Retinal pigment epithelial cell (primary cell): ENCODE measurements at places on chromosomes 16 and 17.

DNA sequence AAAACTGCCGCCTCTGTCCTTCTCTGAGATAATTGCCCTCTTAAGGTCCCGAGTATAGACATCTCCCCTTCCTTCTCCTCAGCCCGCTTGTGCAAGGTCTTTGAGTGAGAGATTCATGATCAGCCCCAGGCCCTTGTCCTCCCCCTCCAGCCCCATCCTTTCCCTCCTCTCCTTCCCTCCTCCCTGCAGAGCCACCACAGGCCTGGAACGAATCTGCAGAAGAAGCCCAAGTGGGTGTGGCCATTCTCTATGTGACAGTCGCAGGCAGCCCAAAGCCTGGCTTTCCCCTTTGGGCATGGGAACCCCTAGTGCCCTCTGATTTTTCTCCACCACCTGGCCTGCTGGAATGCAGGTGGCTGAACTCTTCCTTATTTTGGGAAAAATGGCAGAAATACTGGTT lies 7.2 kb upstream of the NDRG4 start:
- DNase-seq = no peak

DNA sequence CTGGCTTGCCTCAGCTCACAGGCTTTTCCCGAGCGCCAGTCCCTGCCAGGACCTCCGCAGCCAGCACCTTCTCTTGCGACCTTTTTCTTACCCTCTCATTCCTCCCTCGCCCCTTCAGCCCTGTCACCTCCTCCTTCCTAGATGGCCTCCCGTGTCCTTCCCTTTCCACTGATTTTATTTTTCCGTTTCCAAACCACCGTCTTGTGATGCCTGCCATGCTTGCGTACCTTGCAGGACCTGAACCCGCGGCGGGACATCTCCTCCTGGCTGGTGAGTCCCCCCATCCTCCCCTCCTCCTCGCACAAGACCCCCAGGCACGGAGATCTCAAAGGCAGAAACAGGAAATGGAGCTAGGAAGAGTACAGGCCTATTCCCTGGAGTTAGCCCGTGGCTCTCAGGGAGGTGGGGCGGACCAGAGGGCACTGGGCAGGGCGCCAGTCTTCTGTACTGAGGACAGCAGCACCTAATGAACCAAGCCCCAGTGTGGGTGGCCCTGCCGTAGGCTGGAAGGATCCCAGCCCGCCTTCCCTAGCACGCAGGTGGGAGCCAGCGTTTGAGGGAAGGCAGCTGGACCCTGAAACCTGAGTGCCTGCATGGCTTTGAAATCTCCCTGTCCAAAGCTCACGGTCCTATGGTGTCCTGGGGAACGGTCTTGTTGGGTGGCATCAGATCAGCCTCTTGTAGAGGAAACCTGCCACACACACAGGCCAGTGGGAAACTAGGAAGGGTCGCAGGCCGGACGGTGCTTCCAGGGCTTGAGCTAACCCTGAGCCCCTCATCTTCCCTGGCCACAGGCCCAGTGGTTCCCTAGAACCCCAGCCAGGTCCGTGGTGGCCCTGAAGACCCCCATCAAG lies 612 bp downstream of the CISD3 start:
- no peak for DNase-seq

- no peak for DNase-seq
Observed at GRCh38 chr16:75072239-75072947, 44.2 kb downstream of the LDHD start.

DNA sequence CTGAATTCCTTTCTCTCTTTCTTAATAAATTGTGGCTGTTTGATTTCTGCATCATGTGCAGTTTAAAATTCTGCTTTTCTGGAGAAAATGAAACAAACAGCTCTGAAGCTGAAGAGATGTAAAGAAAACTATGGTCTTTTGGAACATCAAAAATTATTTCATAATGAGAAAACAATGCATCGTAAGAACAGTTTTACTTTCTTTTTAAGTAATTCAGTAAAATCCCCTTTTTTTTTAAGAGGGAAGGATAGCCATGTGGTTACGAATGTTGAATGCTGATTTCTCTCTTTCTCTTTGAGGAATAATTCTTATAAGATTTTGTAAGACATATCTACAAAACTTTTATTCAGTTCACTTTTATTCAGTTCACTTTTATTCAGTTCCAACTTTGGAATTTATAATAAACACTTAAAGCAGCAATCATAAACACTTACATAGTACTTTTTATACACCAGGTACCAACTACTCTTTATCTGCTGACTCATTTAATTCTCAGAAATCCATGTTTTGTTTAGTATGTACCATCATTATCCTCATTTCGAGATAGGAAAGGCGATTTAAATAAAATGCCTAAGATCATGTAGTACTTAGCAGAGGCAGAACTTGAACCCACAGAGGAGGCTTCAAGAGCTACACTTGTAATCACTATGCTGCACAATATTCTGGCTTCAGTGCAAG lies 26.6 kb downstream of the CNTNAP4 start:
- no peak for DNase-seq

DNA sequence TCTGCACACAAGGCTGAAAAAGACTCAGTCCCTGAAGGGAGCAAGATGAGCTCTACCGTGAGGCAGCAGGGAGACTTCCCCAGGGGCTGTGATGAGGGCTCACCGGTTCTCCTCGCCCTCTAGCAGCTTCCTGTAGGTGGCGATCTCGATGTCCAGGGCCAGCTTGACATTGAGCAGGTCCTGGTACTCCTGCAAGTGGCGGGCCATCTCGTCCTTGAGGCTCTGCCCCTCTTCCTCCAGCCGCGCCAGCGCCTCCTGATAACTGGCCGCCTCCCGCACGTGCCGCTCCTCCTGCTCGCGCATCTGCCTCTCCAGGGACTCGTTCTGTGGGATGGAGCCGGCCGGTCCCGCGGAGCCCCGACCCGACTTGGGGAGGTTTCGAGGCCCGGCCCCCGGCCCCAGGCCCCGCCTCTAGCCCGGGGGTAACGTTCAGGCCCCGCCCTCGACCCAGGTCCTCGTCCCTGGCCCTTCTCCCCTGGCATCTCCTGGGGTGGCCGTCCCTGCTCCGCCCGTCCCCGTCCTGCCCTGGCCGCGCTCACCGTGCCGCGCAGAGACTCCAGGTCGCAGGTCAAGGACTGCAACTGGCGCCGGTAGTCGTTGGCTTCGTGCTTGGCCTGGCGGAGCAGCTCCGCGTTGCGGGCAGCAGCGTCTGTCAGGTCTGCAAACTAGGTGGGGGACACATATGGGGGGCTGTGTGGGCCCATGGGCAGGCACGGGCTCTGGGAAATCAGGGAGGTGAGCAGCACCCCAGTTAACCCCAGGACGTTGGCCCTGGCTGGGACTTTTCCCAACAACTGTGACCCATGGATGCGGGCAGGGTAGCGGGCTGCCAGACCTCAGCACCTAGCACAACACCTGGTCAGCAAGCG lies 3.9 kb downstream of the GFAP start:
- no peak for DNase-seq

DNA sequence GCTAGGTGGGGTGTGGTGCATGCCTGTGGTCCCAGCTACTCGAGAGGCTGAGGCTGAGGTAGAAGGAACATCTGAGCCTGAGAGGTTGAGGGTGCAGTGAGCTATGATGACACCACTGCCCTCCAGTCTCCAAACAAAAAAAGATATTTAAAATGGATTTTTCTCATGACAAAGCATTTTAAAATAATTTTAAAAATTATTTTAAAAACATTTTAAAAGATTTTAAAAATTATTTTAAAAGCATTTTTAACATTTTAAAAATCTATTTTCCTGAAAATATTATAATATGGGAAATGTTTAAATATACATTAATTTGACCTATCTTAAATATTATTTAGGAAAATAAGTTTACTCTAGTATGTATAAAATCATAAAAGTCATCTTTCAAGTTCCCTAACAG lies 26.8 kb downstream of the MED13 start:
- DNase-seq = no peak

DNA sequence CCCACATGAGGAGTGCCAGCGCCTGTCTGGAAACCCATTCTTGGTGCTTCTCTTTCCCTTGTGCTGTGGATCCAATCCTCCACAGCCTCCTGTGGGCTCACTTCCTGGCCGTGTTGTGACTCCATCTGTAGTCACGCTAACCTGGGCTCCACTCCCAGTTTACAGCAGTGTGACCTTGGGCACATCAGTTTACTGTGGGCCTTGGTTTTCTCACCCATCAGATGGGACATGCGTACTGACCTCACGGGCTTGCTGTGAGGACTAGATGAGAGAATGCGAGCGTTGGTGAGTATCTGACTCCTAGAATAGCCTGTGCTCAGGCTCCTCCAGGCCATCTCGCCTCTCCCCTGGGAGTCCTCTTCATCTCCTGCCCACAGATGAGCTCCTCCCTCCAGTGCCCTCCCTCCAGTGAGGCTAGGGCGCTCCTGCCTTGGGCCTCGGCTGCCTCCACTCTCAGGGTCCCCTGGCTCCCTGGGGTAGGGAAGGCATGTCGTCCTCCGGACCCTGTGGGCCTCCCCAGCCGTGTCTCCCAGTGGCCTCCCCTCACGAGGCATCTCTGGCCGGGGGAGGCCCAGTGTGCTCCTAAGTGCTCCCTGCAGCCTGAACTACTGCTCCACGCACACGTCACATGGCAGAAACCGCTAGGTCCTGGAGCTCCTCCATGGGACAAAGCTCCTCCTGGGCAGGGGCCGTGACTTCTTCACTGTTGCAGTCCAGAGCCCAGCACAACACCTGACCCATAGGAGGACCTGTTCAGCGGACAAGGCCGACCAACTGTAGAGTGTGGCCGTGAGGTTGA lies 5.2 kb upstream of the FOXJ1 start:
- DNase-seq = no peak

- DNase-seq = no peak
Observed at GRCh38 chr16:12614662-12615278, 188.9 kb downstream of the CPPED1 start.

- DNase-seq = no peak
Observed at GRCh38 chr17:8046929-8047768, 8.3 kb downstream of the ALOX15B start.

DNA sequence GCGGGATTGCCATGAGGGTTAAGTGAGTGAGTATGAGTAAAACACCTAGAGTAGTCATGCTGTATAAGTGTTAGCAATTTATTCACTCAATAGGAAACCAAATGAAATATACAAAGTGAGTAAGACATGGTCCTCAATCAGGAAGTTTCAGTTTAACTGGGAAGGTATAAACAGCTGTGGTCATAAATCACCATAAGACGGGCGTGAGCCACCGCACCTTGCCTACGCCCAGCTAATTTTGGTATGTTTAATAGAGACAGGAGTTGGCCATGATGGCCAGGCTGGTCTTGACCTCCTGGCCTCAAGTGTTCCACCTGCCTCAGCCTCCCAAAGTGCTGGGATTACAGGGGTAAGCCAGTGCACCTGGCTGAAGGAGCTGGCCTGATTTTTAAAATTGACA lies 27.0 kb downstream of the RNF135 start:
- DNase-seq = no peak

- DNase-seq = no peak
Observed at GRCh38 chr17:82051776-82052637, at the start of the genes GPS1 and RFNG. Gene GPS1 (plus strand): TSS chr17:82051898. CDS start chr17:82051932, 34 bp downstream. Gene RFNG (minus strand): TSS chr17:82051811. CDS start chr17:82051766, 45 bp downstream.

- DNase-seq = no peak
Observed at GRCh38 chr17:7927596-7927995, 2.1 kb downstream of the KCNAB3 start.

- no peak for DNase-seq
Observed at GRCh38 chr17:48559840-48560817, 15.2 kb upstream of the HOXB2 start.
